ENCODE measurements at places on chromosomes 2 and 18.
A peak's percentile ranks its signal among the peaks of the same experiment; 100 is the strongest.

- DNase-seq = no peak
Observed at GRCh38 chr2:239765911-239766310, 259.2 kb downstream of the NDUFA10 start.

- no peak for DNase-seq
Observed at GRCh38 chr2:76998152-76998551, 524.0 kb downstream of the LRRTM4 start.

GRCh38 chr2:173192071-173192470 lies 116.4 kb downstream of the MAP3K20 start:
- no peak for DNase-seq

DNA sequence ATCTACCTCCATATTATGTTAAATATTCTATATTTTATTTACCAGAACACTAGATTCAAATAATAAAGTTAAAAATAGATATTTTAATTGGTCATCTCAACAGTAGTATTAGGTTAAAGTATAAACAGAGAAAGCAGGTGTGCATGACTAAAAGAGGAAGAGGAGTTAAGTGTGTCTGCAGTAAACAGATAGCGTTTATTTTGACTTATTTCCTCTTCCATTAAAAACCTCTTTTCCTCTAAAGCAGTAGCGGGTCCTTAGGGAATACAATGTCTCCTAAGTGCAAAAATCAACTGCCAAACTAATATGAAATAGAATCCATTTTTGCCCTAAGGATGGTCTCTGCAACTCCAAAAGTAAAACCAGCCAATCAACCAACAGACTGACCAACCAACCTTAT lies 27.7 kb downstream of the EIF2AK3 start:
- peak; percentile 8 for DNase-seq

GRCh38 chr2:6978991-6979390 lies 61.8 kb downstream of the RNF144A start:
- DNase-seq = no peak

- no peak for DNase-seq
Observed at GRCh38 chr18:61322265-61322873, 10.9 kb upstream of the CDH20 start.

DNA sequence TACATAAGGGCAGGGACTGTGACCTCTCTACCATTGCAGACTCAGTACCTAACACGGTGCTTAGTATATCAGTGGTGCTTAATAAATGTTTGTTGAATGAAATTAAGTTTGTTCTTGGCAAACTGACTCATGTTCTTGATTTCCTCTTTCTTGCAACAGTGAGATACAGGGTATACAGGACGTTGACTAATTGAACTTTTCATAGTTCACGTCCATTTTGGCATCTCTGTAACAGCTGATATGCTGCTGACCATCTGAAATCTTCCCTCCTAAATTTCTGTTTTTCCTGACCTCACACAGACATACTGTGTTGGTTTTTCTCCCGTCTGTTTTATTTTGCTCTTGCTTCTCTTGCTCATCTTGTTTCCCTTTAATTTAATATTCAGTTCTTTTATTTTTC lies 44.2 kb downstream of the LHCGR start:
- DNase-seq = no peak

DNA sequence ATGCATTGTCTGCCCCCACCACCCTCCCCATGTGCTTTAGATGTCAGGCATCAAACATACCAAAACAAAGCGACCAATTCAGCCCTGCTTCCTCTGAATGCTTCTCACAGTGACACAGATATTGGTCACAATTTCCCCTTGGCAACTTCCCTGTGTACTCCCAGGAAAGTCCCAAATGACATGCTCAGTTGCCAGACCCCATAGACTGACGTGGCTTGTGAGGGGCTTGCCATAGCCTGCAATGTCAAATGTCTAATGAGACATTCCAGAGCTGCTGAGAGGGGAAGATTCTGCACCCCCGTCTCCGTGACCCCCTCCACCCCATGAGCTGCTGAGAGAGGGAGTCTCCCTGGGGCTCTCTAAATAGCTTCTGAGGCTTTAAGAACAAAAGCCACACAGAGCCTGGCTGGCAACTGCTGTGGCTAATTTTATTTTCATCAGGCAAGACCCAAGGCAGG lies 47.3 kb downstream of the RFTN2 start:
- DNase-seq = no peak

DNA sequence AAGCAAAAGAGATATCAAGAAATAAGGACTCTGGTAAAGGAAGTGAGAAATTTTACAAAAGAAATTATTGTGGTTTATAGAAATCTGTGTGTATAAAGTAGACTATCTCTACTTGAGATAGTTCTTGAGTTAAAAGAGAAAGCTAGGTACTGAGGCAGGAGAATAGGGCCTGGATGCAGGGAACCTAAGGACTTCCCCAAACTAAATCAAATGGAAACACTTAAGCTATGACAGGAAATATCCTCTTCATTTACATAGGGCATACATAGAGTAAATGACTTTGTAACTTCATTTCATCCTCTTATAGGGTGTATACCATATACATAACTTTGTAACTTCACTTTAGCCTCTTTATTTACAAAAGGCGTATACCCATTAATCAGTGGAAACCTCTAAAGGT lies 219.2 kb upstream of the RGPD4 start:
- DNase-seq = no peak

DNA sequence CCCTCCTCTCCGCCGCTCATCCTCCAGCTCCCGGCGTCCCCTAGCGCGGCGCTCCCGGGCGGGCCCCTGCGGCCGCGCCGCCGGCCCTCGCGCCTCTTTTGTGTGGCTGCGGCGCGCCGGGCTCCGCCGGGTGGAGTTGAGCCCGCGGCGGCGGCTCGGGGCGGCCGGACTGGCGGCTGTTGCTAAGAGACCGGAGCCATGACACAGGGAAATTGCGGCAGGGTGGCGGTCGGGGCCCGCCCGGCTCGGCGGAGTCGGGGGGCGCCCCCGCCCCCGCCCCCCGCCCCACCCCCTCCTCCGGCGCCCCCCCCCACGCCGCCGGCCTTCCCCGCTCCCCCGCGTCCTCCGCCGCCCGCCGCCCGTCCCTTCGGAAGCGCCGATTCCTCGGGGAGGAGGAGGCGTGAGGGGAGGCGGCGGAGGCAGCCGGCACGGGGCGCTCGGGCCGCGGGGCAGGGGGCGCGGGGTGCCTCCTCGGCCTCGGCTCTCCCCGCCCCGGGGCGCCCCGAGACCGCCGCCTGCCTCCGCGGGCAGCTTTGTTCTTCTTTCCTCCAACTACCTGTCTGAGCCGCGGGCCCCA lies at the start of gene TMEM200C:
TMEM200C (minus strand) TSS at position 224 of the 577 bp plus-strand sequence. CDS start 3,459 bp downstream, outside the sequence.
- DNase-seq = no peak

DNA sequence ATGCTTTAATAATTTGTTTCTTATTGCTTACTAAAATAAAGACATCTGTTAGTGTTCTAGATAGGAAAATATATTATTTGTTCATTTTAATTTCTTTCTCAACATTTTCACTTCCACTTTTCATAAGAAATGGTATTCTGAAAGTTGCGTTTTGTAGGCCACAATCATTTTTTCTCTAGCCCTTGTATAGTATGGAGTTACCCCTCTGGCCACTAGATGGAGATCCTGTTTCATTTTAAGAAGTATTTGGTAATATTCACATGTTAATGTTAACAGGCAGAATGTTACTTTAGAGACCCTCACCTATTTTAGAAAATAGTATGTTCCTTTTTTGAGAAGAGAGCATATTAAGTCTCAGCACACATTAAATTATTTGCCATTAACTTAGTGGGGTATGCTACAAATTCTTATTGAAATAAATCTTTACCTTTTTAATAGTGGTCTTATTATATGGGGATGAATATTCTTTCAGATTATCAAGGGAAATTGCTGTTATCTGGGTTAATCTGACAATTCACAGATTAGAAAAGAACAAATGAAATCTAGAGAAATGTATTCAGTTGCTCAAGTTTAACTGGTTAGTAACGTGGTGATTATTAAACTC lies 73.9 kb upstream of the TTC27 start:
- DNase-seq = peak; percentile 19

- no peak for DNase-seq
Observed at GRCh38 chr18:31511098-31511497, 13.1 kb downstream of the DSG2 start.

- DNase-seq = no peak
Observed at GRCh38 chr2:235467588-235467987, 26.3 kb upstream of the AGAP1 start.

- no peak for DNase-seq
Observed at GRCh38 chr2:240033330-240033678, 3.1 kb upstream of the OR6B2 start.

DNA sequence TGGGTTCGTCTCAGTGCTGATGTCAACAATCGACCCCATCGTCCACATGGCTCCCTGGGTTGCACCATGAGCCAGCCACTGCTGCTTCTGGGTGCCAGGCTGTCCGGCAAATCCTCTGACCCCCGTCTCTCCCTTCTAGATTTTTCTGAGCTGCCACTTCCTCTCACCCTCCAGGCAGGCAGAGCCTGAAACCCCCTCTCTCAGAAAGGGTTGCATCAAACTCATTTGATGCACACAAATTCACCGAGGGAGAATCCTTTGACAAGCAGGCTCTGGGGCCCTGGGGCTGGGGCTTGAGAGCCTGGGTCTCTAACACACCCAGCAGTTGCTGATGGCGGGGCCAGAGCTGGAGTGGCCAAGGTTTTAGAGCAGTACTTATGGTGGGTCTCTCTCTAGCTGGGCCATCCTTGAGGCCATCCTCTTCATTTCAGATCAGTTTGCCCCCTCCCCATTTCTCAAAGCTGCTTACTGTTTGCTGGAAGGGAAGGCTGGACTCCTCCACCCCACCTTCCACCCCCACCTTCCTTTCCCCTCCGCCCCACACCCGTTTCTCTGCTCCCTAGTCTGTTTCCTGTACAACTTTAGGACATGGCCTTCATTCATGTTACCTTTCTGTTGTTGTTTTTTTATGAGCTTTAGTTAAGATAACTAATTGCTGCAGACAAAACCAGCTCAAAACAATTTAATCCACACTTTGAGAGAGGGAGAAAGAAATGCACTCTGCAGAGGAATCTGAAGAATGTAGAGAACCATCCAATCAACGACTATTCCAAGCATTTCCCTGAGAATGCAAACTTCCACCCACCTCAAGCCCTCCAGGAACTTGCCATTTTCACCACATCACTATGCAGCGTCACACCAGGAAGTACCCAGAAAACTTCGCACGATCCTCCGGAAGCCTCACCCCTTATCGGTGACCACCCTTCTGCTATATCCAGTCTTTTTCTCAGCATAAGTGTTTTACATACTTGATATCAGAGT lies 69.5 kb downstream of the ARL4C start:
- no peak for DNase-seq

DNA sequence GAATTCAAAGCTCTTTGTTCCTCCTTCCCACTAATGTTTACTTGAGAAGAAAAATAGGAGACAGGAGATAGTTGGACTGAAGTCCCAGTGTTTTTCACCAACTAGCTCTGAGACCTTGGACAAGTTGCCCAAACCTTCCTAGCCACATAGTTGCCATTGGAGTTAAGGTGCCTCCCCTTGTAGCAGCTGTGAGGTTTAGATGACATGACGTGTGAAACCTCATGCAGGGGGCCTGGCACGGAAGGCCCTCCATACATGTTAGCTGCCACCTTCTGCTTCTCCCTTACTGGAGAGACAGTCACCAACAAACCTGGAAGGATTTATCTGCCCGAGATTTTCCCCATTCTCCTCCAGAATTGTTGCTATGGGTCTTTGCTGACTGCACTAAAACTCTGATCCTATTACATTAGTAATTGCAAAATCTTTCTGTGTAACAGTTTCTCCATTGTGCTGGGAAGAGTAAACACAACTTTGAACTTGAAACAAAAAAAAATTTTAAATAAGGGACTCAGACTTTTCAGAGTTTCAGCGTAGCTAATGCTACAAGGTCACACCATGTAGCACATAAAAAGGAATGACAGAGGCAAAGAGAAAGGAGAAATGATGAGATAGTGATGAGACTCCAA lies 23.8 kb upstream of the CABYR start:
- no peak for DNase-seq

- no peak for DNase-seq
Observed at GRCh38 chr2:234682492-234683228, 185.8 kb upstream of the ARL4C start.

DNA sequence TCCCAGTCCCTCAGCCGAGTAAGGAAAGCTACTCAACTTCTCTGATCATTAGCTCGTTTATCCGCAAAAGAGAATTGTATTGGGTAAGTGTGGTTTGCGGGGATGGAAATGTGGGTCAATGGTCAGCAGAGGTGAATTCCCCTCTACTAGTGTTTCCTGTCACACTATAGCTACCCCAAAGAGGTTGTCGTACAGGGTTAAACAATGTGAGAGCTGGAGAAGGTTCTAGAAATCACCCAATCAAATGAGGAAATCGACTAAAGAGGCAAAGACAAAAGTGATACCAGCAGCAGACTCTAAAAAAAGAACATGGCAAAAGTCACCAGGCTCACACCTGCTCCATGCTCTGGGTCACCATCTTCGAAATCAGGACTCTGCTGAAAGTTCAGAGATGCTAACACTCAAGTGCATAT lies 144.7 kb upstream of the ITGA4 start:
- no peak for DNase-seq

- no peak for DNase-seq
Observed at GRCh38 chr2:174952607-174953006, 52.6 kb downstream of the CHN1 start.

GRCh38 chr18:22223965-22224322 lies 54.6 kb downstream of the GATA6 start:
- DNase-seq = no peak

GRCh38 chr2:32806857-32807256 lies 139.9 kb upstream of the LTBP1 start:
- DNase-seq = no peak

DNA sequence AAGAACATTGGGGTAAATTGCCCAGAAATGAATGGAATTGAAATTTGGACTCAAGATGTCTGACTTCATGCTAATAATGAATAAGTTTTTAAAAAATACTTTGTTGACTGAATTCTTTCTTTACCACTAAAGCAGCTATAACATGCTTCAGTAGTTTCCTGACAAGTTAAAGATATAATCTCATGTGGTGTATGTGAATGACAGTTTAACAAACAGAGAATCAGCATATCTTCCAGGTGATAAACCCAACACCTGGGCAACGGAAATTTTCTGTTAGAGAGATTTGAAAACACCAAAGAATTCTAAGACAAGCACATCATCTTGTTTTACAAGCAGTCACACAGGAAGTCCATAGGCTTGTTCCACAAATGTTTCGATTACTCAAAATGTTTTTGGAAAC lies 372.6 kb upstream of the VRK2 start:
- DNase-seq = no peak

- no peak for DNase-seq
Observed at GRCh38 chr2:141029428-141030078, 1101.3 kb downstream of the LRP1B start.

- DNase-seq = no peak
Observed at GRCh38 chr2:164599954-164600589, 21.2 kb downstream of the GRB14 start.
